MCF 10A (cell line): ENCODE measurements at places on chromosomes 6 and 20. TPM values are rescaled to one million over a fixed set of nuclear protein-coding genes. Genes with fewer than 3 reads are reported as not detected.

GRCh38 chr6:4280707-4281106 is 145.3 kb upstream of the ECI2 start:
- peak; percentile 88 for DNase-seq

- no peak for DNase-seq
These were observed 87.6 kb downstream of the MYLK4 start for GRCh38 chr6:2663123-2663522.

DNA sequence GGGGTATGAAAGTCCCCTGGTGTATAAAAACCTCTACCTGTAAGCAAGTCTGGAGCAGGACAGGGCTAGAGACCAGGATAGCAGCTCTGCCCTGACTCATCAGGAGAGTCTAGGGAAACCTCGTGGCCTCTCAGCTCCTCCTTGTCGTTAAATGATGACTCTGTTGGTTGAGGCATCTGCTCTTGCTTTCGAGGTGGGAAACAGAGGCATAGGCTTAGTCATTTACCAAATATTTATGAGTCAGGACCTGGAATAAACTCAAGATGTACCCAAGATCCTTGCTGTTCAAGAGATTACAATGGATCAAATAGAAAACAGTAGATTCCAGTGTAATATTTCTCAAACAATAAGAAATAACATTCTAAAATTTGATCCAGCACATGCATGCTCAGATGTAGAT is 5.5 kb downstream of the MANBAL start:
- DNase-seq: peak; percentile 98

DNA sequence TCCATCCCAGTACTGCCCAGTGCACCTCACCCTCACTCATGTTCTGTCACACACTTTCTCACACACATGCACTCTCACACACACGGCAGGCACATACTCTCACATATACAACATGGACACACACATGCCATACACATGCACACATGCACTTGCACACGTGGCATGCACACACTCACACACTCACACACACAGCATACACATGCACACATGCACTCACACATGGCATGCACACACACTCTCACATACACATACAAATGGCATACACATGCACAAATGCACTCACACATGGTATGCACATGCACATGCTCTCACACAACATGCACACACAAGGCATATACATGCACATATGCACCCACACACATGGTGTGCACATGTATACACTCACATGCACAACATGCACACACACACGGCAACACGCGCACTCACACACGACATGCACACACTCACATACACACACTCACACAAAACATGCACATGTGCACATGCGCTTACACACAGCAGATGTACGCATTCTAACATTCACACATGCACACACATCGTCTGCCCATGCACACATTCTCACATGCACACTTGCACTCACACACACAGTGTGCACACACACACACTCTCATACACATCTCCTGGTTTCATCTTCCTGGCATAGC is 131.7 kb upstream of the THBS2 start:
- DNase-seq: no peak

DNA sequence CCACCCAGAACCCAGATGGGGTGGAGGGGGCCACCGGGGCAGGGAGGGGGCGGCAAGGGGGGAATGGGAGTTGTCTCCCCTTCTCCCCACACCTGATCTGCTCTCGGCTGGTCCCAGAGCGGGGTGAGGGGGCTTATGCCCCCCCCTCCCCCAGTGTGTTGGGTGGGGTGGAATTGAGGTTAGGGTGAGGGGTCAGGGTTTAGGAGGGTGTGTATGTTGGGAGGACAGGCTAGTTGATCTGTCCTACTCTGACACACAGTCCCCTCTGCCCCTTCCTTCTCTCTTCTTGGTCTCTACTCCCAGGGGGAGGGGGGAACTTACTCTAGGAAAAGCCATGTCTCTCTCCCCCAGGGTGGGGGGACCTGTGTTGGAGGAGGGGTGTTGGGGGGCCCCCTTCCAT is 1.9 kb upstream of the ZBTB9 start:
- no peak for DNase-seq

GRCh38 chr6:110674096-110674495 is 141.2 kb downstream of the CDK19 start:
- no peak for DNase-seq

- DNase-seq: no peak
These were observed 1.5 kb downstream of the PBX2 start for GRCh38 chr6:32188381-32189068.

GRCh38 chr6:156848533-156848932 is 71.4 kb downstream of the ARID1B start:
- no peak for DNase-seq

DNA sequence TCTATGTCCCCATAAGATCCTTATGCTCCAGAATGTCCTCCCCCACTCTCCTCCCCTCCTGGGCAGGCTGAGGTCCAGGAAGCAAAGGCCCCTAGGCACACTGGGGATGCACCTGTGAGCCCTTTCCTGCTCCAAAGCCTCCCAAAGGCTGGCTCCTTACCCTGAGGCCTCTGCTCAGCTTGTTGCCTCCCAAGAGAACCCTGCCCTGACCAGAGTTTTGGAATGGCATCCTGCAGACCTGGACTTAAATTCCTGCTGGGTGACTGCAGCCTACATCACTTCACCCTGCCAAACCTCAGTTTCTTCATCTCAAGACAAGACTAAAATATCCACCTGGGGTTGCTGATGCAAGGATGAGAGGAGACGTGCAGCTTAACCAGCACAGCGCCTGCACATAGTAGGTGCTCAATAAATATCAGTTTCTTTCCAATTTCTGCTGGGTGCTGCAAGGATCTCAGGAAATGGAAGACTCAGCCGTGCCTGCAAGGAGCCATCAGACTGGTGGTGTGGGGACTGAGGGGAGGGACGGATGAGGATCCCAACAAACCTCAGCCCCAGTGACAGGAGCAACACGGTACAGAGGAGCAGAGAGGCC is 2.1 kb upstream of the LBP start:
- no peak for DNase-seq

DNA sequence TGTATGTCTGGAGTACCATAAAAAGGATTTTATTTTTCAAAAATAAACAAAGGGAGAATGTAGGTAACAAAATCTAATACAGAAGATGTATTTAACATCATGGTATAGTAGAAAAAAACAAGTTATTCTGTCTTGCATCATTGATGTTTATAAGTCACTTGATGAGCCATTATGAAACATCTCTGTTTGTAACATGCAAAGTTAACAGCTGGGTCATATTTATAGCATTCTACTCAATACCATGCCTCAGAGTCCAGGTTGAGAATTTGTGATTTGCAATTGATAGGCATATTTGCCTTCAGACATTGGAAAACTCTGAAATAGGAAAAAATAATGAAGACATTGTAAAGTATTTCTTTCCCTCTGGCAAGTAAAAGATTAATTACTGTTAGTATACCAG is 52.3 kb upstream of the IL20RA start:
- DNase-seq: no peak

GRCh38 chr20:20435453-20435852 is 67.5 kb downstream of the INSM1 start:
- no peak for DNase-seq

GRCh38 chr6:93447874-93448273 is 28.5 kb upstream of the EPHA7 start:
- DNase-seq: no peak

- no peak for DNase-seq
These were observed 308.1 kb downstream of the CDH26 start for GRCh38 chr20:60266177-60266823.

- DNase-seq: no peak
These were observed 263.4 kb downstream of the RIMS1 start for GRCh38 chr6:72149715-72150114.

DNA sequence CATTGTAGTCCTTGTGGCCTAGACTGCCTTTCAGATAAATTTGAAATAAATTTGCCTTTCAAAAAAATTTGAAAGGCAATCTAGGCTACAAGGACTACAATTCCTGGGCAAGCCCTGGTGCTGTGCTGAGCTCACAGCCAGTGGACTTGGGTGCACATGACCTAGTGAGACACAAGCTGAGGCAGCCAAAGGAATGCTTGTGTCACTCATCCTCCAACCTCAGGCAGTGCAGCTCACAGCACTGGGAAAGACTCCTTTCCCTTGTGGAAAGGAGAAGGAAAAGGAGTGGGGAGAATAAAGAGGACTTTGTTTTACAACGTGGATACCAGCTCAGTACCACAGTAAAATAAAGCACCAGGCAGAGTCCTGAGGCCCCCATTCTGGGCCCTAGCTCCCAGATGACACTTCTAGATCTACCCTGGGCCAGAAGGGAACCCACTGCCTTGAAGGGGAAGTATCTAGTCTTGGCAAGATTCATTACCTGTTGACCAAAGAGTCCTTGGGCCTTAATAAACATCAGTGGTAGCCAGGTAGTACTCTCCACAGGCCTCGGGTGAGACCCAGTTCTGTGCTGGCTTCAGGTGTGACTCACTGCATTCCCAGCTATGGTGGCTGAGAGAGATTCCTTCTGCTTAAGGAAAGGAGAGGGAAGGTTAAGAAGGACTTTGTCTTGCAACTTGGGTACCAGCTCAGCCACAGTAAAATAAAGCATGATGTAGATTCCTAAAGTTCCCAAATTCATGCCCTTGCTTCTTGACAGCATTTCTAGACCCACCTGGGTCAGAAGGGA is 659.7 kb upstream of the FLRT3 start:
- no peak for DNase-seq

GRCh38 chr6:25717866-25718740 is 36.4 kb upstream of the SLC17A4 start:
- peak; percentile 57 for DNase-seq

DNA sequence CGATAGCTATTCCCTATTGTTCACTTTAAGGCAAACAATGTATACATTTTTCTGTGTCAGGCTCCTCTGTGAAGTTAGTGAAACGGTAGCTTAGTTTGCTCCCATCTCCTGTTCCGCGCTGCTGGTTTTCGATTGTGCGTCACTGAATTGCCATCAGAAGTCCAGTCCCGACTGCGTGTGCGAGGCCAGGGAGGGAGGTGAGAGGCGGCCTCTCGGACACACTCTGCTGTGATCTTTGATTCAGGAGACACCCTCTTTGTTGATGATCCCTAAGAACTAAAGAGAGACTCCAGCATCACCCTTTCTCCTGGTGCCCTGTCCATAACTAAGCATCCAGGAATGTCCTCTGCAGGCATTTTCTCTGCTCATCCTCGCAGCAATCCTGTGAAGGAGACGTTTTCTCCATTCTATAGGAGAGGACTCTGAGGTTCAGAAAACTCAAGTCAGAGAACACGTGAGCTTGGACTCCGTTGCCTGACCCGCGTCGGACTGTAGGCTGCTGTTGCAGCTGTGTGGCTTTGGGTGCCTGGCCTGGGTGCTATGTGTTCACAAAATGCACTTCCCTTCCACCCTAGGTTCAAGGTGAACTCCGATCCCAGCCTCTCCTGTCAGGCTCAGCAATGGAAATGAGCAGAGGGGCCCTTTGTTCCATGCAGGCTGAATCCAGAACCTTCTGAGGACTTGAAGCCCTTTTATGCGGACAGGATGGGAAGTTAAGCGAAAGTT is 24.1 kb upstream of the UNC93A start:
- DNase-seq: no peak

PPP1R3G gene
- total RNA-seq: 0.07 TPM in 2 replicates

HLA-DRA gene
- not detected in 2 replicates for total RNA-seq

SMIM26 gene
- total RNA-seq: 106 and 127 TPM in 2 replicates

SCRT2 gene
- not detected in 2 replicates for total RNA-seq

GNRH2 gene
- 0.88 and 1.0 TPM in 2 replicates for total RNA-seq

CDH4 gene
- 25.0 and 44.8 TPM in 2 replicates for total RNA-seq
